ENCODE measurements at places on chromosomes 5 and 9.
A peak's percentile ranks its signal among the peaks of the same experiment; 100 is the strongest.

- no peak overlapping the region for H3K27ac ChIP-seq
- H3K27me3 ChIP-seq, result no peaks in the 10 kb centered on the region
- H3K4me1 ChIP-seq, result peaks cover 8% of the 10 kb centered on the region
- H3K36me3 ChIP-seq, result no peaks in the 10 kb centered on the region
- DNase-seq, result no peak
These were observed 77.0 kb downstream of the IQGAP2 start for GRCh38 chr5:76479973-76480667.

DNA sequence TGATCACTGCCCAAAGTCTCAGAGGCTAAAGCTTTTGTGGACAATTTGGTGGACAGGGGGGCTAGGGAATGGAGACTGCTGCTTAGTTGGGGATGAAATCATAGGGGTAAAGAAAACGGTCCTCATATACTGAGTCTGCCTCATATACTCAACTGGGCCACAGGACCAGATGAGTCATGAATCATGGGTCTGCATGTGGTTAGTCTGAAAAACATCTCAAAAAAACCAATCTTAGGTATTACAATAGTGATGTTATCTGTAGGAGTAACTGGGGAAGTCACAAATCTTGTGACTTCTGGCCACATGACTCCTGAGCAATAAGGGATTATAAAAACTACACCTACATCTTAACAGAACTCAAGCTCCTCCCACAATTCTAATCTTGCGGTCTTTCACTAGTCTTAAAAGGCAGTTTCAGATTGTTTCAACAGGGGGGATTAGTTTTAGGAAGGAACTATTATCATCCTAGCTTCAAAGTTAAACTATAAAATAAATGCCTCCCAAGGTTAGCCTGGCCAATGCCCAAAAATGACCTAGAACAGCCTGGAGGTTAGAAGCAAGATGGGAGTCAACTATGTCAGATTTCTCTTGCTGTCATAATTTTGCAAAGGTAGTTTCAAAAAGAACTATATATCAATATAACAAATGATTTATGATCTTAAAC, 17.5 kb downstream of the TMEM161B start:
- H3K27ac ChIP-seq, result no peak overlapping the region
- H3K4me1 ChIP-seq, result peaks cover 7% of the 10 kb centered on the region
- no peaks in the 10 kb centered on the region for H3K27me3 ChIP-seq
- no peak overlapping the region for H3K4me3 ChIP-seq

DNA sequence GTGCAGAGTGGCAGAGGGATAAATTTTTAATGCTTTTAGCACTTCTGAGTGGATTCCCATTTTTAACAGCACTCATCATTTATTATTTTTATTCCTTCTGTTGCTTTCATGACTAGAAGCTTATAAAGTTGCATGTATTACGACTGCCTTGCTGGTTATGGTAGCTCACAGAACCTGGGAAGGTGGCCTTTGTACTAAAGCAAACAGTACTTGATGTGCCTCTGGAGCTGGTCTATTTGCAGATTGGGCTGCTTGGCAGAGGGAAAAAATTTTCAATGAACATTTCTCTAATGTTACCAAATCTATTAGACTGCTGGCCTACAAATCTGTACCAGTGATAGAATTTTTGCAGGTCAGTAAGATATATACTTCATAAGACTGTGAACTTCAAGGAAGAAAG, 274.5 kb upstream of the C9orf72 start:
- no peaks in the 10 kb centered on the region for H3K4me1 ChIP-seq
- no peaks in the 10 kb centered on the region for H3K36me3 ChIP-seq
- H3K4me3 ChIP-seq, result no peak overlapping the region
- no peaks in the 10 kb centered on the region for H3K27me3 ChIP-seq
- no peak overlapping the region for H3K27ac ChIP-seq
- no peak for DNase-seq

DNA sequence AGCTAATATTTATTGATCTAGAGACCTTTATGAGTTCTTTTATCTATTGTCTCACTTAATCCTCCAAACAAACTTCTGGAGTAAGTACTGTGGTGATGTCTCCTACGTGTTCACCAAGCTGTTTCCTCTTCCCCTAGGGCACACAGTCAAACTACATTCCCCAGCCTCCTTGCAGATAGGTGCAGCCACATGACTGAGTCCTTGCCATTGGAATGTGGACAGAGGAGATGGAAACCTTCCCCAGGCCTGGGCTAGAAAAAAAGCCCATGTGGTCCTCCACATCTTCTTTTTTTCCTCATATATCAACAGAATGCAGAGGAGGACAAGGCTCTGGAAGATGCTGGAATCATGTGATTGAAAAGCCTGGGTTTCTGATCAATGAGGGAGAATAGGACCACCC, 88.0 kb downstream of the ANKRD55 start:
- no peaks in the 10 kb centered on the region for H3K36me3 ChIP-seq
- no peak overlapping the region for H3K4me3 ChIP-seq
- DNase-seq, result peak; percentile 90
- no peaks in the 10 kb centered on the region for H3K4me1 ChIP-seq

GRCh38 chr5:131221888-131222287, 42.0 kb upstream of the CDC42SE2 start:
- H3K36me3 ChIP-seq, result no peaks in the 10 kb centered on the region
- no peak overlapping the region for H3K27ac ChIP-seq
- no peaks in the 10 kb centered on the region for H3K4me1 ChIP-seq

DNA sequence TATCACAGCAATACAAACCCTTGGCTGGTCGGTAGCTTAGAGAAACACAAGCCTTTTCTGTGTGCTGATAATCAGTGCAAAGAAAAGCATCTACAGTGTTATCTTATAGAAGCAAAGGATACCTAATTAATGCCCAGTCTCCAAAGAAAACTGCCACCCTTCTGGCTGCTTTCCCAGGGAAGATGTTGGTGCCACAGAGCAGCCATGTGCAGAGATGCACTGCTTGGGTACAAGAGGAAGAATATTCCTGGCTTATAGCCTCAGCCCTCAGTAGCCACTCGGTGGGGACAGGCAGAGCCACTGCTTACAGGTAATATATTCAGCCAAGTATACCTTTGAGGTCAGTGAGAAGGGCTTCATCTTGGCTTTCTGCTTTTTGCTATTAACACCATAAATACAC, 185.3 kb downstream of the PCSK1 start:
- H3K27me3 ChIP-seq, result no peaks in the 10 kb centered on the region
- H3K4me1 ChIP-seq, result no peaks in the 10 kb centered on the region
- H3K36me3 ChIP-seq, result no peaks in the 10 kb centered on the region
- no peak for DNase-seq
- H3K4me3 ChIP-seq, result no peak overlapping the region

DNA sequence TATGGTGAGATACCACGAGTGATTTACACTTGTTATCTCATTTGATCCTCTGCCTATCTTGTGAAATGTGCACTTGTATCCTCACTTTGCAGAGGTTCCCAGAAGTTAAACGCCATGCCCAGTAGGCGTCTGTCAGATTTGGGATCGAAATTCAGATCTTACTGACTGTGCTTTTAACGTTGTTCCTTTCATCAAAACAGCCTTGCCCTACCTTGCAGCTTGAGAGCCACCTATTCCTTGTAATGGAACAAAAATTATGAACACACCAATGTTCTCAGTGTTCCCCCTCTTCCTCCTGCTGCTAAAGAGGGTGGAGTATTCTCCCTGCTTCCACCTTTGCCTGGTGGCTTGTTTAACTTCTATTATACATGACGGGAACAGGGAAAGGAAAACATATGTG, 257.0 kb downstream of the MSX2 start:
- H3K27ac ChIP-seq, result no peak overlapping the region
- DNase-seq, result no peak
- H3K4me1 ChIP-seq, result no peaks in the 10 kb centered on the region
- no peaks in the 10 kb centered on the region for H3K36me3 ChIP-seq

- H3K4me1 ChIP-seq, result peaks cover 4% of the 10 kb centered on the region
- DNase-seq, result no peak
- H3K36me3 ChIP-seq, result no peaks in the 10 kb centered on the region
- no peaks in the 10 kb centered on the region for H3K27me3 ChIP-seq
These were observed 91.0 kb downstream of the ARSB start for GRCh38 chr5:78893940-78894677.

GRCh38 chr5:53083927-53084326, 25.6 kb downstream of the MOCS2 start:
- H3K4me3 ChIP-seq, result no peak overlapping the region
- peaks cover 2% of the 10 kb centered on the region for H3K36me3 ChIP-seq
- H3K27me3 ChIP-seq, result no peaks in the 10 kb centered on the region
- H3K27ac ChIP-seq, result no peak overlapping the region
- H3K4me1 ChIP-seq, result no peaks in the 10 kb centered on the region
- no peak for DNase-seq

DNA sequence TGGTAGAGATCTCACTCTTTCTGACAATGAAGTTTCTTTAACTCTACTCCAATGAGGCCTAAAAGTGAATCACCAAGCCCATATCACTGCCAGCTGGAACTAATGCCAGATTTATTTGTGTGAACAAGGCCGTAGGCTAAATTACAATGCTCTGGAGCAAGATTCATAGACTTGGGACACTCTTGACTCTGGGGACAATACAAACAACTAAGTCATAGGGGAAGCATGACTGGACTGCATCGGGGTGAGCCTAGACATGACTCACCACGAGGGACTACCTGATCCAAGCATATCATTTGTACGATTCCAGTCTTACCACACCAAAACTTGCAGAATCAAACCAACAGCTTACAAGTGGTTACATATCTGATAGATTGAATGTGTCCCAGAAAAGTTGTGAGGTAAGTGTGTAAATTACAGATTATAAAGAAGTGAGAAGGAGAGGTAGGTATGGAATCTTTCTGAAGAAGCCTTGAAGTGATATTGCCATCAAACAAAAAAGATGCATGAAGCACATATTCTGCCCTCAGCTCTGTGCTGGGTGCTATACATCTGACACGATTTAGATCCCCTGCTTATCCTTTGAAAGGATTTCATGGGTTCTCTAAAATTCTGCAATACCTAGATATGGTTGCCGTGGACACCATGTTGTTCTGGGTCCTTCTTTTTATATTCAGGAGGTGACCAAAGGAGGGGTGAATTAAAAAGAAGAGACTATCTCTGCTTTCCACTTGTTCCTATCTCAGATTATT, 199.3 kb upstream of the PDE4D start:
- DNase-seq, result peak; percentile 74
- no peaks in the 10 kb centered on the region for H3K4me1 ChIP-seq
- H3K27me3 ChIP-seq, result no peaks in the 10 kb centered on the region
- H3K36me3 ChIP-seq, result no peaks in the 10 kb centered on the region
- no peak overlapping the region for H3K27ac ChIP-seq

- no peak overlapping the region for H3K27ac ChIP-seq
- no peak overlapping the region for H3K4me3 ChIP-seq
- no peaks in the 10 kb centered on the region for H3K36me3 ChIP-seq
These were observed 74.0 kb downstream of the IQGAP2 start for GRCh38 chr5:76477061-76477460.

GRCh38 chr5:1594357-1595106, 70.8 kb upstream of the LPCAT1 start:
- H3K4me3 ChIP-seq, result peak overlapping the region; percentile 82
- DNase-seq, result peak; percentile 40
- H3K36me3 ChIP-seq, result peaks cover 10% of the 10 kb centered on the region
- no peaks in the 10 kb centered on the region for H3K27me3 ChIP-seq
- H3K27ac ChIP-seq, result no peak overlapping the region

DNA sequence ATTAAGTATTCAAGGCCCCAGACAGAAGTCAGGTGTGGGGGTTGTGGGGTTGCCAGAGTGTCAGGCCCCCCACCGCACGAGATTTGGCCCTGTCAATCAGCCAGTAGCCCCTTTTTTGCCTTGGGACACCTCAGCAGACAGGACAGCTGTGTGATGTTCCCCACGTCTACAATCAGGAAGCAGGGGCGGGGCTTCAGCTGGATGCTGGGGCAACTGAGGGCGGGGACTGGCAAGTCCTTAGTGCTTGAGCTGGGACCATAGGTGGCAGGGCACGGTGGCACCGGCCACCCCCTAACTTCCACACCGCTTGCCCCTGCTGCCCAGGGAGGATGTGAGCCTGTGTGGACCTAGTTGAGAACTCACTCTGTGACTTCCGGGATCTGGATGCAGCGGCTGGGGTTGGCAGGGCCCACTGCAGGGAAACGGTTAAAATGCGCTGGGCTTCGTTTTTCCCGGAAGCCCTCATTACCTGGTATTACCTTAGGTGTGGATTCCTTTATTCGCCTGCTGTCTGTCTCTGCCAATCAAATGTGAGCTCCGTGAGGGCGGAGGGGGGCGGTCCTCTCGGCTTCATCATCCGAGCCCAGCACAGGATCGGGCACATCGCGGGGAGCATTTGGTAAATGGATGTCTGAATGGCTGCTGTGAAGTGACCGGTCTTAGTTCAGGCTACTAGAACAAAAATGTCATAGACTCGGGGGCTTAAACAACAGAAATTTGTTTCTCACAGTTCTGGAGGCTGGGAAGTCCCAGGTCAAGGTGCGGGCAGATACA, 7.5 kb upstream of the GTF3C5 start:
- peak; percentile 36 for DNase-seq
- H3K4me3 ChIP-seq, result no peak overlapping the region
- H3K4me1 ChIP-seq, result no peaks in the 10 kb centered on the region
- H3K27me3 ChIP-seq, result no peaks in the 10 kb centered on the region

DNA sequence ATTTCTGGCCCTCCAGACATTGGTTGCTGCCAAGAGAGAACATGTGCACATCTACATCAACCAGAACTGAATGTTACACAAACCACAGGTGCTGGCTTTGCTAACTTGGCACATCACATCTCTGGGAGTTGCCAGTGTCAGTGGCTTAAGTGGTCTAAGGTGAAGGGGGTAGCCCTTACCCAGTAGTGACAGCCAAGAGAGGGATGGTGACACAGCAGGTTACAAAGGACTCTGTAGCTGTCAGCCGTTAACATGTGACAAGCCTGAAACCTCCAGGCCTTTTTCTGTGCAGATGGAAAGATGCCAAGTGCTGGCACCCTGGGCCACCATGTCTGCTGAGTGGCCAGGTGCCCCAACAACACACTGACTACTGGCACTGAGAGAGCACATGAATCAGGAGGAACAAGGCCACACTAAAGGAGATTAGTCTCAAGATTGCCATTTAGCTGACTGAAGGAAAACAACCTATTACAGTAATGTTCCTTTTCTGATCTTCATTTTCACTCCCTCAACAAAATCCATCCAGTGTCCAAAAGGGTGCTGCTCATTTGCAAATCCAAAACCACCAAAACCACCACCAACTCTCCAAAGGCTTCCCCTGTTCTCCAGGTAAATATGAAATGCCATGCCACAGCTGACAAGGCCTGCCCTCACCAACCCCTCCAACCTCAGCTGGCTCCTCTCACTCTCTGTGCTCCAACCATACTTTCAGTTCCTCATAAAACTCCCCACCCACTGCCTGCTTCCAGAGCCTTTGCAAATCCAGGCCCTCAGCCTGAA, 20.2 kb downstream of the SIL1 start:
- peak; percentile 26 for DNase-seq
- no peak overlapping the region for H3K27ac ChIP-seq
- no peaks in the 10 kb centered on the region for H3K27me3 ChIP-seq
- peaks cover 4% of the 10 kb centered on the region for H3K4me1 ChIP-seq
- no peak overlapping the region for H3K4me3 ChIP-seq
- no peaks in the 10 kb centered on the region for H3K36me3 ChIP-seq

GRCh38 chr5:72064801-72065570, 42.3 kb upstream of the MAP1B start:
- no peak overlapping the region for H3K27ac ChIP-seq
- peaks cover 18% of the 10 kb centered on the region for H3K4me1 ChIP-seq
- no peak overlapping the region for H3K4me3 ChIP-seq
- H3K36me3 ChIP-seq, result no peaks in the 10 kb centered on the region
- no peak for DNase-seq
- H3K27me3 ChIP-seq, result no peaks in the 10 kb centered on the region

Measured in trophoblast cell (in vitro differentiated cells and primary cell).